NCI-H1436 treated with DMSO at 0.1 percent for 48 hours (cell line): ENCODE measurements at places on chromosomes 13 and 19.

DNA sequence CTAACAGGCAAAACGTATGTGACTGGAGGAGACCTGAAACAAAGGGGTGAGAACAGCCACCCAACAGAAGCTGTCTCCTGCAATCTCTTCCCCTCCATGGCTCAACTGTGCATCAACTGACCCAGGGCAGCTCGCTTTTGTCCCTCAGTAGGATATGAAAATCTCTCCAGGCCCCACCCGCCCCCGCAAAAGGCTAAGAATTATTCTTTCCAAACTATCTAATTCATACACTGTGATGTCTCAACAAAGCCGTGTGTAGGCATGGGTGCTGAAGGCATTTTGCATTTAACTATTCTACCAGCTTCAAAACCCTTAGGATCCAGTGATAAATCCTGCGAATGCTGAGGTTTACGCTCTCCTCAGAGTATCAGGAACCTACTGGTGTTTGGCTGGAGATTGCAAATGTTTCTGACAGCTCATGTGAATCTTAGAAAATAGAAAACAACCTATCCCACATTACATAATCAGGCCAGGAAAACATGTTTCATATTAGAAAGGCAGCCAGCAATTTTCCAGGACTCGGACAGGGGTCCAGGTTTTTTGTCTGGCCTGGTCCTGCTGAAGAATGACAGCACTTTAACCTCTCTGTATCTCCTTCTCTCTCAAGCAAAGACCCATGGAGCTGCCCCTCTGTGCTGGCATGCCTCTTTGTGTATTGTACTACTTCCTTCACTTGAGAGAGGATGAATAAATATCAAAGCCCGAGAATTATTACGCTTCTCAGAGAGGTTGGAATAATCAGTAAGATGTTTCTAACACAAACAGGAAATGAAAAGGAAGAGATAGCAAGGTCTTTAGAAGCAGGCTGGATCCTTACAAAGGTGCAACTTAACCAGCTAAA, 17.3 kb downstream of the DHRS12 start:
- DNase-seq = no peak

GRCh38 chr13:32752311-32752710, 166.1 kb downstream of the PDS5B start:
- DNase-seq = no peak

DNA sequence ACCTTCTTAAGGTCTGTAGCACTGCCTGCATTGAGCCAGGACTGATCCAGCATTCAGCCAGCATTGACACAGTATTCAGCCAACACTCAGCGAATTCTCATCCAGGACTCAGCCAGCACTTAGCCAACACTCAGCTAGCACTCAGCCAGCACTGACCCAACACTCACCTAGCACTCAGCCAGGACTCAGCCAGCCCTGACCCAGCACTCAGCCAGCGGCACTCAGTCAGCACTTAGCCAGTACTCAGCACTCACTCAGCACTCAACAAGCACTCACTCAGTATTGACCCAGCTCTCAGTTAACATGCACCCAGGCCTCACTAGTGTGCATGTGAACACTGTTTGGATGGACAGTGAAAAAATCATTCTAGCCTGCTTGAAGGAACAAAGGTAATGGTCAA, 55.0 kb downstream of the TSHZ3 start:
- DNase-seq = no peak

GRCh38 chr13:74562381-74562780, 428.2 kb upstream of the KLF12 start:
- no peak for DNase-seq

- DNase-seq = no peak
Observed at GRCh38 chr13:80054806-80055205, 286.1 kb downstream of the SPRY2 start.

GRCh38 chr13:38941353-38941945, 49.2 kb downstream of the STOML3 start:
- no peak for DNase-seq

DNA sequence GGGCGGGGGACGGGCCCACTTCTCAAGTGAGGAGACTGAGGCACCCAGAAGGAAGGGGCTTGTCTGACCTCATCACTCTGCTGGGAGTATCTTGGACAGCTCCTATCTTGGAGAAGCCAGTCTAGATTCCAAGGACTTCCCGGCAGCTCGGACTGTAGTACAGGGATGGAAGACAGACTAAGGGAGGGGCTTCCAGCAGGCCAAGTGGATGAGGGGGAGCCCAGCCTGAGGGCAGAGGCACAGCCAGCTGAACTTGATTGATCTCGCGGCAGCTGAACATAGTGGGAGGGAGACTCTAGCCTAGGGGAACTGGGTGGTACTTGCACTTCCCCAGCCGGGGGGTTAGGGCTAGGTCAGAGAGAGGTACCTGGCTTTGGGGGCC, 711 bp downstream of the CILP2 start:
- DNase-seq = no peak

GRCh38 chr13:49636705-49637104, 8.4 kb downstream of the ARL11 start:
- DNase-seq = no peak

DNA sequence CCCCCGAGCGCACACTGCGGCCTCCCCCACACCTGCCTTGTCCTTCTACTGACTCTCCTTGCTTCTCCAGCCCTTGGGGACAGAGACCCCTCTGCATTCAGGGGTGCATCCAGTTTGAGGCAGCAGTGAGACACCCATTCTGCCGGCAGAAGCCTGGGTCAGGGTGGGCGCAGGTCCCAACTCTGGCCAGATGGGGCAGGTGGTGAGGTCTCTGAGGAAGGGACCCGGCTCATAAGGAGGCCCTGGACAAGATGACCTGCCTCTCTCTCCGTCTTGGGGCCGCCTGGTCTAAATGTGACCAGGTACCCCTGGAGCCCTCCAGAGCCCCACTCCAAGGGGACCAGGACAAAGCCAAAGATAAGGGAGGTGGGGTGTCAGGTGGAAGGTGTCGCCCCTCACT, 6.1 kb downstream of the CHERP start:
- no peak for DNase-seq

DNA sequence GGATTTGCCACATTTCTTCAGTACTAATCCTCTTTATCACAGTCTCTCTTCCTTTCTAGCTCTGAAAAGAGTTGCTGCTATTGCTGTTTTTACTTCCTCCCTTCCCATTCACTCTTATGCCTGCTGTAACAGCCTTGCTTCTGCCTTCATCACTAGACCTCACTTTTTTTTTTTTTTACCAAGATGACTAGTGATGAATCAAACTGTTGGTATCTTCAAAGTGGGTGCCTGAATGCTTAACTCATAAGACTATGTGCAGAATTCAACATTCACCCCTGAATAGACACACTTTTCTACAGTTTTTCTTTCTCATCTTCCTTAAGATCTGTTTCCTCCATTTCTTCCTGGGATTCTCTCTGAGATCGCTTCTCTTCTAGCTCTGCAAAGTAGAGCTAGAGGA, 217.2 kb upstream of the HTR2A start:
- no peak for DNase-seq

DNA sequence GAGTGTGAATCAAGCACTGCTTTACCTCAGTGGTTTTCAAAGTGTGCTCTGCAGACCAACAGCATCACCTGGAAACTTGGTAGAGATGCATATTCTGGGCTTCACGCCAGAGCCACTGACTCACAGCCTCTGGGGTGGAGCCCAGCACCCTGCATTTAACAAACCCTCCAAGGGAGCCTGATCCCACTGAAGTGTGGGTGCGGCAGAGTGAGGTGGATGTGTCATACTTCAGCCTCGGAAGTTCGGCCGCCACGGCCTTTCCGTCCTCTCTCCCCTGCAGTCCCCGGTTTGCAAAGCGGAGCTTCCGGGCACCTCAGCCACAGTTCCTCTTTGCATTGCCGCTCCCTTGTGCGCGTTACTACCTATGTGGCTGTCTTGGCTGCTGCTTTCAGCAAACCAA, 33.3 kb upstream of the MICU2 start:
- DNase-seq = no peak

DNA sequence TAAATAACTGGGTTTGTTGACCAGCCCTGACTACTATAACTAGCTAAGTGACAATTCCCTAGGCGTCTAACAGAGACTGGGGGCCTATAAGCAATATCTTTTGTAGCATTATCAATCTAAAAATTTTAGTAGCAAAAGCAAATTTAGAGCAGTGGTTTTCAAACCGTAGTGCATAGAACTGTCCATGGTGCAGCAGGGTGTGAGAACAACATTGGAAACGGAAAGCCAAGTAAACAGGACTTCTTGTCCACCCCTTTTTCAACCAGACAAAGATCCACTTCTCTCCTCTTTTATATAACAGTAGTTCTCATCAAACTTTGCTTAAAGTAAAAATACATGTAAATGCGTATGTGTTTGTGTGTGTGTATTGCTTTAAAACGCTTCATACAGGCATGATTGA, 1099.1 kb upstream of the ATXN8OS start:
- DNase-seq = no peak
